ENCODE measurements at places on chromosomes 2 and 18.

DNA sequence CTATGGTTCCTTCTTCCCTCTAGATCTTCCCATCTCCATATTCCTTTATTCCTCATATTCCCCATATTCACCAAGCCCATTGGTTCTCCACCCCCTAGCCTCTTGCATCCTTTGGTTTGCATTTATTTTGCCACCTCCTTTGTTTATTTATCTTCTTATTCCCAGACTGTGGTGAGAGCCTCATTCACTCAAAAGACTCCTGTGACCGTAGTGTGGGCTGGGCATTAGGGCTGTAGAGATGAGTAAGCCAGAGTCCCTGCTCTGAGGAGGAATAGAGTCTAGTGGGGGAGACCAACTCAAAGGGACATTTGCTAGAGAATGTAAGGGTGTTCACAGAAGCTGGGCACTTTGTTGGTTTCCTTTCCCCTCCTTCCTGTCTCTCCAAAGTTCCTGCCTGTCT is 8.3 kb downstream of the ATG16L1 start:
- no peak for DNase-seq

GRCh38 chr2:176035013-176035691 is 33.1 kb upstream of the LNPK start:
- DNase-seq, result no peak

GRCh38 chr2:192669505-192670091 is 474.9 kb upstream of the TMEFF2 start:
- DNase-seq, result no peak

DNA sequence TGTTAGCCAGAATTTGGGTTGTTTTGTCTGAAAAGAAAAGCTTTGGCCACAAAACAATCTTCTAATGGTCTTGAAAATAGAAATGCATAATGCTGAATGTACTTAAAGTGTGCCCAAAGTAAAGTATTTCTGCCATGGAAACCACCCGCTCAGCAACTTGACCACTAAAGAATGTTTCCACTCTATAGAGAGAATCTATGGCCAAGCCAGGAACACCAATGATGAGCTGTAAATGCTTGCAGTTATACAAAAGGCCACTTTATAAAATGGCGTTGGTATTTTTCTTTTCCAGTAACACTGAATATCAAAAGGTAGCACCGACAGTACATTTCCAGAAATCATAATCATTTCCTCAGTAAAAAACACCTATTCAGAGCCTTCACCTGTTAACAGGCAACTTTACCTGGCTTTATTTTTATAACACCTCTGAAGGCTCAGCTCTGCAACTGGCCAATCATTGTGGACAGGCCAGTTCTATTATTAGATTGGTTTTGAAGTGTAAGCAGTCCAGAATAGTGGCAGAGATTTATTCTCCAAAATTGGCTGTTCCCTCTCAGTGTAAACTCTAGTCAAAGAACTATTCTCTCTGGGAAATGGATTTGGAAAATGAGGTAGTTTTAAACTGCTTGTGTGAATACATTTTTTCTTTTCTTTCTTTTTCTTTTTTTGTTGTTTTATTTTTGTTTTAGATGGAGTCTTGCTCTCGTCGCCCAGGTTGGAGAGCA is 36.1 kb downstream of the SLC40A1 start:
- no peak for DNase-seq

DNA sequence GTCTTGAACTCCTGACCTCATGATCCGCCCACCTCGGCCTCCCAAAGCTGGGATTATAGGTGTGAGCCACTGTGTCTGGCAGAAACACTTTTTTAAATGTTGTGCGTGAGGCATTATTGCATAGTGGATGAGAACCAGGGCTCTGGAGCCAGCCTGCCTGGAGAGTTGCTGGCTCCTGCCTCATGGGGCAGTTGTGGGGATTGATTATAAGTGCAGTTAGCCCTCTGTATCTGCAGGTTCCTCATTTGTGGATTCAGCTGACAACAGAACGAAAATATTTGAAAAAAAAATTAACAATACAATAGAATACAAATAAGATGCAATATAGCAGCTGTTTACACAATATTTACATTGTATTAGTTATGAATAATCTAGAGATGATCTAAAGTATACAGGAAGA is 129.4 kb upstream of the EML6 start:
- no peak for DNase-seq

DNA sequence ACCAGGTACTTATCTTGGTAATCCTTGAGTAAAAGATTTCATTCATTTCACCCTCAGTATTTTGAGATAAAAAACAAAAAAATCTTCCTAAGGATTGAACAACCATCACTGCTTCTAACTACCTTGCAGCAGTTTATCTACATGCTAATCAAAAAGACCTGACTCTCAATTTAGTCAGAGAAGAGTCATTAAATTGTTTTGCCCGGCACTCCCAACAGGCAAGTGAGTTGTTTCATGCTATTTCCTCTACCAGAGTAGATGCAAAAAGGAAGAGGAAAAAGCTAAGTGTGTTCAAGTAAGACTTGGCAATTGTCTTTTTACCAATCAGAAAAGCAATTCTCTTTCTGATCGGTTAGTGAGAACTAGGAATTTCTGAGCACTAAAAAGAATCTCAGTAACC is 39.5 kb downstream of the MYO5B start:
- no peak for DNase-seq

GRCh38 chr18:9818423-9818734 is 67.4 kb upstream of the TXNDC2 start:
- DNase-seq, result no peak

DNA sequence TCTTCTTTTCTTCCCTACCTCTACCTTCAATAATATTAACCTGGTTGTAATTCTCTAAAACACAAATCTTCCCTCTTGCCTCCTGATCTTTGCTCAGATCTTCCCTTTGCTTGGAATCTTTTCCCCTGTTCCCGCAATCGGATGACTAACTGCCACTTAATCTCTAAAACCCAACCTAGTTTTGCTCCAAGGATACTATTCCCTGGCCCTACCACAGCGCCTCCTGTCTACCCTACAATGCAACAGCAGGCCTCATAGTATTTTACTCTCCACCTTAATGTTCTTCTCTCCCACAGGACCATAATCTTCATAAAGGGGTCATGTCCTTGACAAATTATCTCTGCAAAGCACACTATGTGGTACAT is 246.8 kb upstream of the TNP1 start:
- no peak for DNase-seq

DNA sequence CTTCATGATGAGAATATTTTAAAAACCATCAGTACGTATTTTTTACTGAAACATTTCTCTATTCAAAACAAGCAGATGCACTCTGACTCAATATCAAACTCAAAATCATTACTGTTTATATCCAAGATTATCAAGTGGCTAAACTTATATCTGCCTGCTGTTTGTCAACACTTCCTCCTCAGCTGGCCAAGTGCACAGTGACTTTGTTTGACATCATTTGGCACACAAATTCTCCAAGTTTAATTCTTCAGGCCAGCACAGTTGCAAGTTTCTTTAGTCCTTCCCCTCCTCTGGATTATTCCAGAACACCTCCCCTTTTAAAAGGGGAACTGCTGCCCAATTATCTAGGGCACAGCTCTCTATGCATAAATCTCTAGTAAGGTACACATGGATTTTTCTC is 346.6 kb downstream of the FSIP2 start:
- no peak for DNase-seq

- DNase-seq, result no peak
Measured at GRCh38 chr2:84085562-84085961, 373.5 kb downstream of the SUCLG1 start.

DNA sequence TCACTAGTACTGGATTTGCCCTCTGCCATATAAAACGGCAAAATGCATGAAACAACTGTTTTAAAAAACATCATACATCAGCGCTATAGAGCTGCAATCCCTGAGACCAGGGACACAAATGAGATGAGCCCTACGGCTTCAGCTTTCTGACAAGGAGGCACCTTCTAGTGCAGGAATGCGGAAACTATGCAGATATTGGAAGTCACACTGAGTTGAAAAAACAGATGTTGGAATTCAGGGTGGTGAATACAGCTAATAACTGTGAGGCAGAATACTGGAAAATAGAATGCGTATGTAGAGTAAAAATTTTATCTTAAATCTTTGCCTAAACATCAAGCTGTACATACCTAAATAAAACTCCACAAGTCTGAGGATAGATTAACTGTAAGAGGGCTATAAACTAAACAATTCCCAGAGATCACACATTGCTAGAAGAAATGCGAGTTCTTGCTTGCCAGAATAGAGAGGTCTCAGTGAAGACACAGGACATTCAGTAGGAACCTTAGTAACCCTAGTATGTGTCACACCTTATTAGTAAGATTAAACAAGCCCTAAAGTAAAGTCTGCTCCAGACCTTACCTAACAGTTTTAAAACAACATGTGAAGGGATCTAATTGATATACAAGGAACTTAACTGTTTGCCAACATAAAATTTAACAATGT is 541.4 kb upstream of the DDX18 start:
- no peak for DNase-seq

GRCh38 chr2:120682654-120683053 is 53.0 kb upstream of the GLI2 start:
- no peak for DNase-seq

- DNase-seq, result no peak
Measured at GRCh38 chr2:121388371-121388770, 103.4 kb upstream of the TFCP2L1 start.

GRCh38 chr2:151153601-151154000 is 108.1 kb downstream of the RBM43 start:
- DNase-seq, result no peak

DNA sequence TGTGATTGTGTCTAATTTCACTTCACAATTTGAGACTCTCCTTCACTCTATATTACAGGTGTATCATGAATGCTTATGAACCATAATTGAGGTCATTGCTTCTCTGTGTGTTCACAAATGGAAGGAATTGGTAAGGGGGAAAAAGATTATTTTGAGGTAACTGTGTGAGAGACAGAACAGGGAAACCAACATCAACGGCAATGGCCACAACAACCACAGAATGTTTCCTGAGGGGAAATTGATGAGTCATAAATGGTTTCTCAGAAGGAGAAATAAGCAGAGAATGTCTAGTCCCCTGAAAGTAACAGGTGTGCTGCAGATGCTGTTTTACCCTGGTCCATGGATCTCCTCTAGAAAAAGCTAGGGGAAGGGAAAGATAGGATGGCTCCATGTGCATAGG is 361.2 kb upstream of the GALNT5 start:
- no peak for DNase-seq

DNA sequence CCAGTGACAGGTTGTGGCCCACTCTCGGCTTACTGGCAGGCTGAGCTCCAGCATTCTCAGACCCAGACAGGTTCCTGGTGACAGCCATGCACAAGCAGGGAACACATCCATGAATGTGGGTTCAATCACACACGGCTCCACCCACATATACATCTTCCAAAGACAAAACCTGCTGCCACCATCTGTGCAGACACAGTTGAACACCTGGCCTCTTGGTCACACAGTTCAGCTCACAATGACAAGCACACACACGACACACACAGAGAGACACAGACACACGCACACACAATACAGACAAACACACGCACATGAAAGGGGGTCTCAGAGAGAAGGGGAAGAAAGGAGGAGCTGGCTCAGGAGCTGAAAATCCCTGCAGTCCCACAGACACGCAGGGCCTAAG is 32.1 kb upstream of the PTMA start:
- no peak for DNase-seq

DNA sequence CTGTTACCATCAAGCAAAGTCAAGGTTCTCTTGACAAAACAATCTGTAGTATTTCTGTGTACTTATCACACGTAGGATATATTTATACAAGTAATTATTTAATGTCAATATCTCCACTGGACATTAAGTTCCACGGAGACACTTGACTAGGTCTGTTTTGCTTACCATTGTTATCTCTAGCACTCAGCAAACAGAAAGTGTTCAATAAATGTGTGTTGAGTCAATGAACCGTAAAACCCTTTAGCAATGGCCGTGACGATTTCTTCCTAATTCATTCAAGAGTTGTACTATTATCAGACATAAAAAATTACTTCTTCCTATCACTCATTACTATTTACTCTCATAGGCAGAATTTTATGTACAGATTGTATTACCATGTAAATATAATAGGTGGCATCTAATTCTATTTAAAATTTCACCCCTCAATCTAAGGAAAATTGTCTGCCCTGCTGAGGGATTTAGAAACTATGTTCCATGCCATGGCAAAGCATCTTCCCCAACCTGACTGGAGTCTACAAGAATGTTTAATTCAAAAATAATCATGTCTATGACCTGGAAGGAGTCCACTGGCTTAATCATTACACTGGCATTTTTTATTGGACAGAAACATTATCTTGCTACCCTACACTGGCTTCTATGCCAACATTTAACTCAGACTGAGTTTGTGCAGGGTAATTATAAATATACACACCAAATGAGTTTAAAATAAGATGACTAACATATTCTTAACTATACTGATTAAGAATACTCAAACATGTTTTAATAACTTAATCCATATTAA is 301.9 kb downstream of the ZEB2 start:
- DNase-seq, result no peak

DNA sequence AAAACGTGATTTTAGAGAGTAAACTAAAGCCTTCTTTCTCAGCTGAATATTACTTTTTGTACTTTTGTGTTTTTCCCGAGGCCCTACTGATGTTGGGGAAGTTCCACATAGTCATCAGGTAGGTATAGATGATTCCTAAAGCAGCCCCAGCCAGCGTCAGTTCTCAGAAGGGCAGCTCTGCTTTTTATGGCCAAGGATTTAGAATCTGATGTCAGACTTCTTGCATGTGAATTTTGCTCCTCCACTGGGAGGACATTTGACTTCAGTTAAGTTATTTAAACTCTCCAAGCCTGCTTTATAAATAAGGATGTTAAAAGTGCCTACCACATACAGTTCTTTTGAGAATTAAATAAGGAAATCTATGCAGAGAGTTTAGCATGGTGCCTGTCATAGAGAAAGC is 130.8 kb downstream of the NCKAP5 start:
- DNase-seq, result no peak

DNA sequence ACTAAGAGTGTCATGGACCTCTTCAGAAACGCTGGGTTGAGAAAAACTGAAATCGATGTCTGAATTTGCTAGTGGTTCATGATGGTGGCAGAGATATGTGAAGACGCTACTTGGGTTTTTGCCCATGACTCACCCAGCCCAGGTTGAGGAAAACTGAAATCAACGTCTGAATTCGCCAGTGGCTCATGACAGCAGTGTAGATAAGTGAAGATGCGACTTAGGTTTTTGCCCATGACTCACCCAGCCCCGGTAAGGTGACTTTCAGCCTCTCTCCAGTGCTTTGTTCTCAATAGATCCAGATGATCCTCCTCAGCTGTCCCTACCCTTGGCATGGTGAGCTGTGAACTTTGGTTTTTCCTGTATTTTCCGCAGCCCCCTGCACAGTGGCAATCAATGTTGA is 105.3 kb upstream of the SIX3 start:
- peak; percentile 73 for DNase-seq

GRCh38 chr18:34583895-34584294 is 126.2 kb upstream of the DTNA start:
- no peak for DNase-seq

DNA sequence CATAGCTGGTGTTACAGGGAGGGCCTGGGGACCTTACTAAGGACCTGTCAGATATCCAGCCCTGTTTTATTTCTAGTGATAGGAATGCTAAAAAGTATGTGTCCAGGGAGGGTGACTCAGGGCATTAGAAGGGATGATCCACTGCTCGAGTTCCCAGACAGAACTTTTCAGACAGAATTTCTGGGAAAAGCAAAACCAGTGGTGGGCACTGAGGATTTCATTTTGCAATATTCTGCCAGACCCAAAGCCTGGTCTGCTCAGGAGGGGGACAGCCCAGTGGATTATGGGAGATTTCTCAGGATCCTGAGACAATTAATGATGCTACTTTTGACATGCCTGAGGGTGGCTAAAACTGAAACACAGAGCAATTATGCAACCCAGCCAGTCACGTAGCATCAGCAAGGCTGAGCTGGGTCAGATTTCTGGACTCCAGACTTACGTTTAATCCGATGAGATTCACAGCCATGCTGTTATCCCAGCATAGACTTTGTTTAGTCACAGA is 4.7 kb upstream of the KCNE4 start:
- no peak for DNase-seq
